ENCODE measurements at places on chromosomes 4 and X. TPM values are rescaled to one million over a fixed set of nuclear protein-coding genes. Genes with fewer than 3 reads are reported as not detected.

Gene RHOH
- not detected for total RNA-seq

Gene TGIF2LX
- not detected for total RNA-seq

Gene TLR2
- 0.60 TPM for total RNA-seq

- no peak for DNase-seq
- no peak overlapping the region for H3K4me3 ChIP-seq
- no peak overlapping the region for H3K27ac ChIP-seq
These were observed 37.4 kb downstream of the EDA2R start for GRCh38 chrX:66601522-66601921.

DNA sequence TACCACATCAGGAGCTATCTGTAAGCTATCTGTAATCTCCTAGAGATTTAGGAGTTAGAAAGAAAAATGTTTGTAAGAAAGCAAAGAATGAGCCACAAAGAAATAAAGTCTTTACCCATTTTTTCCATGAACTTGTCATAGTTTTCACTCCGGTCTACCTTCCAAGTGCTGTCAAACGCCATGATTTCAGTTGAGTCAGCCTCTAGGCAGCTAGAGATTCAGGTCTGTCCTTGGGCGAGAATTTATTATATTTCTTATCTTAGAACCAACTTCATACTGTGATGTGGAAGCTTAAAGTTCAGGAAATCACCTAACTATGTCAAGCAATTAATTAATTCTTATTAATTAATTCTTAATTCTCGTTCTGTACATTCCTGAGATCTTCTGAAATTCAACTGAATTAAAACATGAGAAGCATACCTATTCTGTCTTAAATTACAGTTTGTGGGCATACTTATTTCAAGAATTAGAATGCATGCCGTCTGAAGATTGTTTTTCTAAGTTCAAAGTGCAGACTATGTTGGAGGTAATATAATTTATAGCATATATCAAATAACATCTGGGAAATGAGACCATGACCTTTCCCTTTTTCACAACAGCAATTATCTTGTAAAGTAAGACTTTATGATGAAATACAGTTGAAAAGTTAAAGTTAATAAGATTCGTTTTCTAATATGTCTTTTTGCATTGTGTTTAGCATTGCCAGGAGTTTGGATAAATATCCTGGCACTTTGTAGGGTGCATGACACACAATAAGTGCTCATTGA, at the start of gene FABP2:
Gene FABP2, minus strand, starts transcription at position 218 of the 767 bp plus-strand sequence. Its CDS starts 36 bp downstream, at position 182.
- H3K4me3 ChIP-seq: no peak within 1 kb of the TSS
- H3K36me3 ChIP-seq: no peaks in the 10 kb centered on the region
- peaks cover 3% of the 10 kb centered on the region for H3K27me3 ChIP-seq
- H3K27ac ChIP-seq: no peak within 1 kb of the TSS

DNA sequence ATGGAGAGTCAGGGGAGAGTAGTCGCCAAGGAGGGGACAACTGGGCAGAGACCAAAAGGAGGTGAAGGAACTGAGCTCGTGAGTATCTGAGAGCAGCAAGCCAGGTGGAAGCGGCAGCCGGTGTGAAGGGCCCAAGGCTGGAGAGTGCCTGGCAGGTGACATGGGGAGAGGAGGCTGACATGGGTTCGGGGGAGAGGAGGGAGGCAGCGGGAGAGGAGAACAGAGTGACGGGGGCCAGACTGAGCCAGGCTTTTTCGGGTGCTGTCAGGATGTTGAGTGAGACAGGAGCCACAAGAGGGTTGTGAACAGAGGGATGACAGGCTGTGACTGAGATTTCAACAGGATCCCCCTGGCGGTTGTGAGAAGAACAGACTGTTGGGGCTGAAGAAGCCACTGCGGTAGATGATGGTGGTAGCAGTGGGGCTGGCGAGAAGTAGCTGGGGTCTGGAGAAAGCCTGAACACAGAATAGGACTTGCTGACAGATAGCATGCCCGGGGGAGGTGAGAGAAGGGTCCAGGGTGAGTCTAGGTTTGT, 5.7 kb downstream of the ELK1 start:
- peak overlapping the region; percentile 58 for H3K27ac ChIP-seq
- H3K4me3 ChIP-seq: no peak overlapping the region
- H3K27me3 ChIP-seq: no peaks in the 10 kb centered on the region
- DNase-seq: no peak
- peaks cover 12% of the 10 kb centered on the region for H3K36me3 ChIP-seq

- no peak for DNase-seq
- no peaks in the 10 kb centered on the region for H3K4me1 ChIP-seq
- no peak overlapping the region for H3K4me3 ChIP-seq
- no peaks in the 10 kb centered on the region for H3K27me3 ChIP-seq
These were observed 1021.5 kb upstream of the AGA start for GRCh38 chr4:178463747-178464146.

- no peak overlapping the region for H3K4me3 ChIP-seq
- H3K27me3 ChIP-seq: peaks cover 24% of the 10 kb centered on the region
- H3K27ac ChIP-seq: no peak overlapping the region
- no peak for DNase-seq
- no peaks in the 10 kb centered on the region for H3K36me3 ChIP-seq
- peaks cover 6% of the 10 kb centered on the region for H3K4me1 ChIP-seq
These were observed 50.9 kb downstream of the ENPP6 start for GRCh38 chr4:184166736-184167135.

DNA sequence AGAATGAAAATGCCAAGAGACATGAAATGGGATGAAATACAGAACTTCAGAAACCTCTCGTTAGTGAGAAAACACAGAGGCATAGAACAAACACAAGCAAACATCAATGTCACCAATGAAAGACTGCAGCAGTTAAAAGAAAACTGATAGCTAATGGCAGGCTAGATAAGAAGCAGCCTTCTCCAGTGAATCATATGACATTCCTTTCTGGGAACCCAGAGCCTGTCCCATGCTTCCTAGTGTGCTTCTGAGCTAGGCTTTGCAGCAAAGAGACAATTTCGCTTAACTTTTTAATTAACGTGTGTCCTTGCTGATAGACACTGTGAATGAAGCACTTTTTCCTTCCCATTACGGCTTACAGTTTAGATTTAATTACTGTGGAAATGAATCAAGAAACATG, 444.6 kb downstream of the IL15 start:
- H3K27me3 ChIP-seq: no peaks in the 10 kb centered on the region
- H3K4me3 ChIP-seq: no peak overlapping the region
- H3K36me3 ChIP-seq: no peaks in the 10 kb centered on the region
- no peaks in the 10 kb centered on the region for H3K4me1 ChIP-seq
- no peak for DNase-seq
